ENCODE measurements at places on chromosomes 2 and 18. TPM values are rescaled to one million over a fixed set of nuclear protein-coding genes. Genes with fewer than 3 reads are reported as not detected.
A peak's percentile ranks its signal among the peaks of the same experiment; 100 is the strongest.

GRCh38 chr2:182553483-182553882, 126.6 kb upstream of the PDE1A start:
- no peak for DNase-seq

- DNase-seq = no peak
These were observed 116.0 kb upstream of the ETAA1 start for GRCh38 chr2:67281101-67281500.

GRCh38 chr18:60163622-60164021, 209.0 kb downstream of the MC4R start:
- DNase-seq = no peak

GRCh38 chr18:57640749-57641148, 19.1 kb upstream of the NARS1 start:
- DNase-seq = no peak

GRCh38 chr2:222320436-222321395, 21.9 kb upstream of the PAX3 start:
- peak; percentile 63 for DNase-seq

The DNPEP gene
- 64.4 TPM for polyA plus RNA-seq

The ARHGAP25 gene
- 7.0 TPM for polyA plus RNA-seq

The BCL11A gene
- polyA plus RNA-seq = 16.1 TPM

Data from renal pelvis (tissue), 12 donors.